ENCODE measurements at places on chromosomes 7 and 10.

DNA sequence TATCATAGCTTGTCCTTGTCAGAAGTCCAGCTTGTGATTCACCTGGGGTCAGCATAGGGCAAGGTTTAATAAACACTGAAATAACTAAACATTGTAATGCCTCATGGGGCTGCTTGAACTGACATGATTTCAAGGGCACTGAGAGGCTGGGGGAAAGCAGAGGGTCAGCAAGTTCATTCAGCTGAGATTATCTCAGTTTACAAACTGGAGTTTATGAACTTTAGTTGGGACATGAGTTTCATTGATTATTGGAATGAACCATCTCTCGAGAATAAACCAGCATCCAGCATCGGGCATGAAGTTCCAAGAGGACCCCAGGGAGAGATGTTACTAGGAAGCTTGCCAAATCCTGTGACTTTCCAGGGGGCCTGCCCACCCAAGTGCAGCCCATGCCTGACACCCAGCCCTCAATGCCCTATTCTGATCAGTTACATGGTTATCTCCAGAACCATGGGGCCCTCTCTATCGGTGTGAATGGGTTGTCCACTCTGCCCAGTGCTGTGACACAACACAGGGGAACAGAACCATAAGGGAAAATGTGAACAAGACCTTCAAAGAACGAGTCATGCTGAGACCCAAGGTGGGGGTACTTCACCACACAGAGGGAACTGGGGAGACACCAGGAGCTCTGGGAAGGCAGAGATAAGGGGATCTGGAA lies 7.9 kb upstream of the CYP3A7 start:
- no peak for DNase-seq

DNA sequence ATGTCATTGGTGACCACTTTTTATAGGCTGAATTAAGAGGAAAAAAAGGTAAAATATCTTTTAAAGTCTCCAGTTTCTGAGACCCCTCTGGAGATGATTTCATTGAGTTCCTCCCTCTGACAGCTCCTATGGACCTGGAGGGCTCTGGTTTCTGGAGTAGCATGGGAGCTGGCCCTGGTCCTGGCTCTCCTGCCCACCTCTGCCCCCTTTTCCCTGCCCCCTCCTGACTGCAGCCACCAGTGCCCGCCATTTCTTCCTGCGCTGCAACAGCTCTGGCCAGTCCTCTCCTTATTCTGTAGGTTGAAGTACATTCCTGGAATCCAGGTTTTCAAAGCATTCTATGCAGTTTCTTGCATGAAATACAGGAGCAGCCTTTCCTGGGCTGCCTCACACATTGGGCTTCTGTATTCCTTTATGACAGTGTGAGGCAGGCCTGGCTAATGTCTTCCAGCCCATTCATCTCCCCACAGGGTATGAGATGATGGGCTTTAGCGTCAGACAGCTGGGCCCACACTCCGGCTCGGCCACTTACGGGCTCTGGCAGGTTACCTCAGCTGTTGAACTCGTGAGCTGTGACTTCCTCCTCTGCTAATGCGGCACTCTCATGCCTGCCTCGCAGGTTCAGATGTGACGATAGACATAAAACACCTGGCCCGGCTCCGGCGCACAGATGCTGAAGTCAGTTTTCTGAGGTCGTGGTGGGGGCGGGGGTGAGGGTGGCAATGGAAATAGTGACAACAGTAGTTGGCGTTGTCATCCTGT lies 101.7 kb downstream of the MGMT start:
- no peak for DNase-seq

DNA sequence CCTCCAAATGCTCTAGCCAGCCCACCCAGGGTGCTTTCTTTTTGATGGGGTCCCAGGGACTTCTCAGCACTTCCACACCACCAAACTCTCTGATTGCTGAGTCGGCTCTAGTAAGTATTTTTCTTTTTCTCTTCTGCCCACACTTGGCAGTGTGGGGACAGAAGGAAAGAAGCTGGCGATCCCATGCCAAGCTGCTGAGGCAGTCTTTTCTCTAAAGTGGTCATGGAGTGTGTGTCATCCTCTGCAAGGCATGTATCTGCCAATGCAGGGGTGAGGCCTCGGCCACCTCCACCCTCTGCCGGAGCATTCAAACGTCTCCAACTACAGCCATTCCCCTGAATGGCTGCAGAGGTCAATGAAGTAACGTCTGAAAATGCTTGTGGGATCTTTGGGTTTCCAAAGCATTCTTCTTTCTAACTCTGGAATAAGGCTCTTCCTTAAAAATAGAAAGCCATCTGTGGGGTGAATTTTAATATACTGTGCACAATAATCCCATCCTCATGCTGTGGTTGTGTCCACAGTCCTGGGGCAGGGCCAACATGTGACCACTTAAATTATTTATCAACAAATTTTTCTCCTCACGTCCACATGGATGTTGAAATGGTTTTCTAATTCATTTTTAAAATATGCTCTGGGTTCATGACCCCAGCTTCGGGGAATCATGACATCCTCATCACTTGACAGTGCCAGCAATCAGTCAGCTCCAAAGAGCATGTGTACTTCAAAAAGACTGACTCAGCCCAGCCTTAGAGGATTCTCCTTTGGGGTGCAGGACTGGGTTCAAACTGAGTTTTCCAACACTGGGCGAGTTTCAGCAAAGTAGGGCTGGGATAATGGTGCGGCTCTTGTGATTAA lies 171.3 kb upstream of the ITGB1 start:
- no peak for DNase-seq

DNA sequence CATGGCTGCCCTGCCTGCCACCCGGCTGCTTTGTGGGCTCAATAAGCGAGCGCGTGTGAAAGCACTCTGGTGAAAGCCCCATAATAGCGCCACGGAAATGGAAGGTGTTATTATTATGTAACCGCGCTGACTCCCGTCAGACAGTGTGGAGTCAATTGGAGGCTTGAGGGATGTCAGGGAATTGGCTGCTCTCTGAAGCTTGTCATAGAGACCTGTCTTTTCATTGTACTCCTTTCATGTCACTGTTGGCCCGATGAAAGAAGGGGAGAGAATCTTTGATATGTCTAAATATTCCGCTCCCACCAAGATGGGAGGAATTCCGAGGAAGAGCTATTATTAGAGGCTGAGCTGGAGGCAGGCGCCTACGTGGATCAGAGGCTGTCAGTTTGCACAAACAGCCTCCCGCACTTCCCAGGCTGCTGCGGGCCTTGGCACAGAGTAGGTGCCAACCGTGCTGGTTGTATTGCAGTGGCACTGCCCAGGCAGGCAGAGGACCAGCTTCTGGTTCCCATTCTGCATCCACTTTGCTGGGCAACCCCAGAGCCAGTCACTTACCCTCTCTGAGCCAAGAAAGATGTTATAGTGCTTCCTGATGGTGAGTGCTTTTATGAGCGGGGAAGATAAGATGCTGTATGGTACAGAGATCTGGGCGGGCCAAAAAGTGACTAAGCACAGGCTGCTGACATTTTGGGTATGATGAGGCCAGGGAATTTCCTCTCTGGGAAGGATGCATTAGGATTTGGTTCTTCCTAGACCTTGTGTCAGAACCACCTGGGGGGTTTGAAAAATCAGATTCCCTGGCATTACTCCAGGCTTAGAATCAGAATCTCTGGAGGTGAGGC lies 151.4 kb downstream of the RPS24 start:
- DNase-seq: no peak

GRCh38 chr7:37249240-37249639 lies 199.4 kb downstream of the ELMO1 start:
- no peak for DNase-seq

GRCh38 chr7:1555813-1556543 lies at the start of gene TMEM184A:
TSS of gene TMEM184A (minus strand) at chr7:1556205. CDS start at chr7:1555484, 721 bp downstream.
- peak; percentile 76 for DNase-seq

GRCh38 chr7:147659036-147659995 lies 931.2 kb upstream of the C7orf33 start:
- DNase-seq: no peak

DNA sequence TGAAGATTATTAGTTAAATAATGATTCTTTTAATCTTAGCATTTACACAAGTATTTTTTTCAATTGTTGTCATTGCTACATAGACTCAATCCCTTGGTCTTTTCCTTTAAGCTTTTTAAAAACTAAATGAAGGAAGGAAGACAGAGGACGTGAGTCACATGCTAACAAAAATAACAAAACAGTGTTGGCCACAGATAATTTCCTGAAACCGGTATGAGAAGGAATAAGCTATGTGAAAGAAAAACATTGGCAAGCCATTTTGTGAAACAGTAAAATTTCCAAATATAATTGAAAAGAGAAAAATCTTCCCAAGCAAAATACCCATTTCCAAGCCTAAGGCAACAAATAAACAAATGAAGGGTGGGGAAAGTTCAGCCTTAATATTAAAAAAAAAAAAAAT lies 223.0 kb downstream of the AHR start:
- no peak for DNase-seq

DNA sequence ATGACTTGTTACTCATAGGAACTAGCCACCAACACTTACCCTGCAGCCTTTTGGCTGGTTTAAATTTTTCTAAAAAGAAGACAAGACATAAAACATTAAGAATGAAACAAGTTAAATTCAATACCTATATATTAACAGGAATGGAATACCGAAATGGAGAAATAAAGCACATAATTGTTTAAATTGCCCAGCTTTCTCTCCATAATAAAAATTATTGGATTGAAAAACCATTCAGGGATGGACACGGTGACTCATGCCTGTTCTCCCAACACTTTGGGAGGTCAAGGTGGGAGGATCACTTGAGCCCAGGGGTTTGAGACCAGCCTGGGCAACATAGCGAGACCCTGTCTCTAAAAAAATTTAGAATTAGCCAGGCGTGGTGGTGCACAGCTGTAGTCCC lies 179.4 kb upstream of the MKLN1 start:
- DNase-seq: no peak

- no peak for DNase-seq
These were observed 88.5 kb downstream of the COL13A1 start for GRCh38 chr10:69890065-69890847.

DNA sequence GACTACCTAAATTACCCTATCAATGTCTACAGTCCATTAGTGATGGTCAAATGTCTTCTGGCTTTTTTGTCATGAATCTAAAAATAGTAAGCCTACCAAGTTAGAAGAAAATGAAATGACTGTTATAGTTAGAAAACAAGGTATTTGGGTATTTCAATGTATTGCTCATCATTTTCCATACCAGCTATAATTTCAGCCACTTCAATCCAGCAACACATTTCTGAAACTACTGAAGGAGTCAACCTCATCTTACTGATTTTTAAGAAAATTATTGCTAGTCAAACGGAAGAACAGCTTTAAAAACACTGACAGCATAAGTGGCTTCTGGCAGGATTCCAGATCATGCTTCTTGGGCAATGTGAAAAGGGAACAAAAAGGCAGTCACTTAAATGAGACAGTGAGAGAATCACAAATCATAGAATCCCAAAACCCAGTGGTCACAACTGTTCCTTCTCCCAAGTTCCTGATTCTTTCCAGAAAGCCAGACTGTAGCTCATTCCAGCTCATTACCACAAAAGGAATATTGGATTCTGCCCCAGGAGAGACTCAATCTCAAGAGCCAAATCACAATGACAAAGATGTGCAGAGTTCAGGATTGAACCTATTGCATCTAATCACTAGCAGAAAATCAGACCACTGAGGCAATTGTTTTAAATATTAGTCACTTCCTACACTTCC lies 61.2 kb upstream of the LRRN3 start:
- DNase-seq: peak; percentile 3

DNA sequence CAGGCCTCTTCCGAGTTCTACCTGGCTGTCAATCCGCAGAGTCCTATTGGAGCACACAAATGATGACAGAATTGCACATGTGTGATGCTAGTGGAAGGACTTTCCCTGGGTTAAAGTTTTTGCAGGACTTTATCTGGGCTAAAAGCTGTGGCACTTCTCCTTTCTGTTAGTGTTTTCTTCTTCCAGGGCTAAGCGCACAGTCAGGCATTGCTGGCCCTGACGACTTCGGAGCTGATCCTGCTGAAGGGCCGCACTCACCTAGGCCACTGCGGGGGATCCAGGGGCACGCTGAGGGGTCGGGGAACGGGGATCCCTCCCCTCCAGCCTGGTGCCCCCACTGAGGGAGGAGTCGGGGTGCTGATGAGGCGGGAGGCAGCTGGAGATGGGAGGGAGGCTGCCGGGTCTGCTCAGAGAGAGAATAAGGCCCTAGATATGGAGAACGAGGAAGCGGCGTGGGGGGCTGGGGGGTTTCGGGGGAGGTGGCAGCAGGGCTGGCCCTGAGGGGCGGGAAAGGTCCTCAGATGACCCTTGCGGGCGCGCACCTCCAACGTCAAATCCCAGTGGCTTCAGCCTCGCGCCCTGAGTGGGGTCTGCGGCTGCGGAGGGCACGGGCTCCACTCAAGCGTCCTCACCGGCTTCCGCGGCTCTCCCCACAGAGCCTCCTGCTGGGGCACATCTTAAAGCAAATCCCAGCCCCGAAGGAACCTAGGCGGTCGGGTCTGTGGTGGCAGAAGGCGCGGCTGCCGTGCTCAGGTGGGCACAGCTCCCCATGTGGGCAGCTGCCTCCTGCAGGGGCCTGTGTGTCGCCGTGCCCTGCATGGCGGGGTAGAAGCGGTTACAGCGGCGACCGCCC lies 30.9 kb downstream of the AGR3 start:
- DNase-seq: no peak

DNA sequence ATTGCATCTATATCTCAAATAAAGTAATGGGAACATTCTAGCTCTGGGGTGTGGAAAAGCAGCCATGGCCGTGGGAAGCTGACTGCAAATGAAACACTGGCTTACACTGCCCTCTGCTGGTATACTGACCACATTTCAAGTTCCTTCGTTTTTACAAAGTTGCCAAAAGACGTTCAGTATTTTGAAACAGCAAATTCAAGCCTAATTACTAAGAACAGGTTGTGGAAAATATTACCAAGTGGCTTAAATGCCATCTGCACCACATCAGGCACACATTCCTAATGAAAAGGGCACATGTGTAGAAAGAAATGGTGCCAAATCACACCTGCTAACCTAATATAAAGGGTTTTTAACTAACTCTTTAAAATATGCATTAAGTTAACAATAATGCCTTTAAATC lies 83.9 kb downstream of the JAZF1 start:
- DNase-seq: peak; percentile 69

DNA sequence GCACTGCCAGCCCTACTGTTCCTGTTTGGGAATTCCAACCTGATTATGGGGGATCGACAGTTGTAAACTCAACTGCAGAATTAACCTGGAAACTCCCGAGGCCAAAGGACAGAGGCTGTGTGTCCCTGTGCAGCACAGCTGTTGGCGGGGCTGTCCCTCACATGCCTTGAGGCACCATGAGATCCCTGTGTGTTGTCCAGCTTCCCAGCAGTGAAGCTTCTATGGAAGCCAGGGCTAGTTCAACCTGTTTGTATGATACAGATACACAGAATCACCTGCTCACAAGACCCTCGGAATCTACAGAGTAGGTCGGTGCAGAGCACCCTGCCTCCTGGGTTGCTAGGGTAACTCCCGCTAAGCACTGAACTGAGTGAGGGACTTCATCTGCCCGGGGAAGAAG lies 61.0 kb upstream of the EFCAB10 start:
- DNase-seq: no peak

DNA sequence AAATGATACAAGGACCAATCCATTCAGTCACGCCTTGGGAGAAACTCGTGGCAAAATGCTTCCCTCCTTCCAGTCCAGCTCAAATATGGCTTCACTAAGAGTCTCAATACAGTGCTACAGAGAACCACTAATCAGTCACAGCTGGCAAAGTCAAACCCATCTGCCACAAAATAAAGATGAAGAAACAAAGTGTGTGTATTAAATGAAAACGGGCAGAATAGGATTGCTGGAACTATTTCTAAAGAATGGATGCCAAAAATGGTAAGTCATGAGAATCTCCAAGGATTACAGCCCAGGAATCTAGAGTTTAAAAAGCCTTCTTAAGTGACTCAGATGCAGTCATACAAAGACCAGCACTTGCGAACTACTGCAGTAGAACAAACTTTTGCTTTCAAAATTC lies 61.9 kb downstream of the CACUL1 start:
- DNase-seq: no peak
